ENCODE measurements at places on chromosomes 12 and 14.

GRCh38 chr12:108369736-108370396 lies 30.8 kb upstream of the CMKLR1 start:
- no peak for DNase-seq

GRCh38 chr14:104294628-104294982 lies 156.2 kb downstream of the KIF26A start:
- no peak for DNase-seq

DNA sequence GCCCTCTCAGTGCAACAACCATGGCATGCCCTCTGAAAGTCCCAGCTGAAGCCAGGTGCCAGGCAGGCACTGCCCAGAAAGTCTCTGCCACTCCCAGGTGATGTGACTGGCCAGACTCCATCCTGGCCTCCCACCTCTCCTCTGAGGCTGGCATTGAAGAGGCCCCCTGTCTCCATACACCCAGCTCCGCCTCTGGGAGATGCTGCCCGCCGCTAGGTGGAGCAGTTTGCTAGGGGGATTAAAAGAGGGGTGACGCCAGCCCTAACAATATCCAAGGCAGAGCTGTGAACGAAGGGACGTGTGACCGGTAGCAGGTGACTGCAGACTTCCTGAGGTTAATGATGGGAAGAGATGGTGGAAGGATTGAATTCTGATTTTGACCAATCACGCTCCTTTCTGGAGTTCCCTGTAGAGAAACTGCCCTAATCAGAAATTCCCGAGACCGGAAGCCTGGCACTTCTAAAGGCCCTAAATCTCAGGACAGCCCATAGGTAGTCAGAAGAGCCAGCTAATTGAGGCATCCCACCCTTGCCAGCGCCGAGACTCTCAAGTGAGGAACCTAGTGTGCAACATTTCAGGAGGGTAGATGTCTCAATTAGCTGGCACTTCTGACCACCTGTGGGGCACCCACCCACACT lies 8.3 kb upstream of the PLEK2 start:
- no peak for DNase-seq

- DNase-seq: no peak
Measured at GRCh38 chr12:16857456-16857923, 251.5 kb upstream of the LMO3 start.

GRCh38 chr12:130462558-130463274 lies 125.0 kb downstream of the PIWIL1 start:
- no peak for DNase-seq

DNA sequence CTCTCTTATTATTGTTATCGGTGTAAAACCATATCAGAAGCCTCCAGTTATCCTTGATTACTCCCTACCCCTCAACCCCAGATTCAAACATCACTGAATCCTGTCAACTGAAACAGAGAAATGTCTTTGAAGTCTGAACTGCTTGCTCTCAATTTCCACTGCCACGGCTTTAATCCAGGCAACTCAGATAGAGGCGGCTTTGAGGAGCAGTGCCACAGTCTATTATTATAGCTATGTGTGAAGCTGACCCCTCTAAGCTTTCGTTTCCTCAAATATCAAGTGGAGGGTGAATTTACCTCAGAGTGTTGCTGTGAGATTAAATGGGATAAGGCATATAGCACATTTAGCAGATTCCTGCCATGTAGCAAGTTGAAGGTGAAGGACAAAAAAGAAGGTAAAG lies 49.0 kb upstream of the PDE3A start:
- DNase-seq: no peak

DNA sequence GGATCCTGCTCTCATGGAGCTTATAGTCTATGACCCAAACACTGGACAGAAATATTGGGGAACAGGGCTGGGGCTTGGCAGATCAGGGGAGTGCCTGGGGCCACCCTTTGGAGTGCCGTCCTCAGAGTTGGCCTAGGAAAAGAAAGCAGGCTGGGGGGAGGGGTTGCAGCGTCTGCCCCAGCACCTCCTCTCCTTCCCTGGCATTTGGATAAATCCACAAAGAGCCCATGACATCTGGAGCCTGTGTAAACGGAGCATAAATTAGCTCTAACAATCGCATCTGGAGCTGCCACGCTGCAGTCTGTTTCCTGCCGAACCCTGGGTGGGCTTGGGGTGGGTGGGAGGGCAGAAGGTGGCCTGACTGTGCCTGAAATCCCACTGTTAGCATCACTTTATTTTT lies 63.8 kb downstream of the MVK start:
- no peak for DNase-seq

Data from NT2/D1 (cell line).